ENCODE measurements at places on chromosomes 7 and 10. TPM values are rescaled to one million over a fixed set of nuclear protein-coding genes. Genes with fewer than 3 reads are reported as not detected.

Gene GSTO2
- 1.7 TPM for total RNA-seq

Gene LIPN
- total RNA-seq = 0.44 TPM

Gene SLC26A3
- not detected for total RNA-seq

Gene FBXO24
- total RNA-seq = not detected

Gene SLC29A4
- 0.47 TPM for total RNA-seq

Gene GPR26
- not detected for total RNA-seq

Gene SEMA3C
- 1.2 TPM for total RNA-seq

- no peaks in the 10 kb centered on the region for H3K4me1 ChIP-seq
- DNase-seq = no peak
- H3K36me3 ChIP-seq = no peaks in the 10 kb centered on the region
- H3K4me3 ChIP-seq = no peak overlapping the region
- H3K27me3 ChIP-seq = no peaks in the 10 kb centered on the region
These were observed 71.9 kb downstream of the AOAH start for GRCh38 chr7:36652431-36652830.

- no peak overlapping the region for H3K27ac ChIP-seq
- peaks cover 24% of the 10 kb centered on the region for H3K36me3 ChIP-seq
- no peak for DNase-seq
- no peaks in the 10 kb centered on the region for H3K4me1 ChIP-seq
- H3K27me3 ChIP-seq = no peaks in the 10 kb centered on the region
These were observed 126.6 kb downstream of the LRRC4 start for GRCh38 chr7:127904670-127904985.

- DNase-seq = no peak
- H3K4me1 ChIP-seq = no peaks in the 10 kb centered on the region
- no peaks in the 10 kb centered on the region for H3K36me3 ChIP-seq
- no peak overlapping the region for H3K4me3 ChIP-seq
- H3K27me3 ChIP-seq = no peaks in the 10 kb centered on the region
These were observed 47.3 kb downstream of the TFPI2 start for GRCh38 chr7:93843260-93843659.

GRCh38 chr10:115706026-115706425, 567.0 kb downstream of the GFRA1 start:
- H3K27ac ChIP-seq = no peak overlapping the region
- H3K4me3 ChIP-seq = no peak overlapping the region
- no peaks in the 10 kb centered on the region for H3K4me1 ChIP-seq
- no peaks in the 10 kb centered on the region for H3K36me3 ChIP-seq

- H3K36me3 ChIP-seq = no peaks in the 10 kb centered on the region
- H3K27me3 ChIP-seq = no peaks in the 10 kb centered on the region
- no peak overlapping the region for H3K4me3 ChIP-seq
- no peak overlapping the region for H3K27ac ChIP-seq
- H3K4me1 ChIP-seq = no peaks in the 10 kb centered on the region
- no peak for DNase-seq
These were observed 75.4 kb downstream of the NRG3 start for GRCh38 chr10:81950358-81950757.

GRCh38 chr7:128347647-128348097, 4.0 kb upstream of the RBM28 start:
- no peaks in the 10 kb centered on the region for H3K36me3 ChIP-seq
- H3K27ac ChIP-seq = no peak overlapping the region
- H3K27me3 ChIP-seq = peaks cover 6% of the 10 kb centered on the region
- H3K4me3 ChIP-seq = no peak overlapping the region
- DNase-seq = peak; percentile 23
- peaks cover 28% of the 10 kb centered on the region for H3K4me1 ChIP-seq

- peaks cover 11% of the 10 kb centered on the region for H3K36me3 ChIP-seq
- DNase-seq = peak; percentile 59
- peak overlapping the region; percentile 10 for H3K4me3 ChIP-seq
- H3K27ac ChIP-seq = peak overlapping the region; percentile 89
- H3K27me3 ChIP-seq = no peaks in the 10 kb centered on the region
- peaks cover 85% of the 10 kb centered on the region for H3K4me1 ChIP-seq
These were observed 5.1 kb downstream of the ITPRIP start for GRCh38 chr10:104333032-104333727.

DNA sequence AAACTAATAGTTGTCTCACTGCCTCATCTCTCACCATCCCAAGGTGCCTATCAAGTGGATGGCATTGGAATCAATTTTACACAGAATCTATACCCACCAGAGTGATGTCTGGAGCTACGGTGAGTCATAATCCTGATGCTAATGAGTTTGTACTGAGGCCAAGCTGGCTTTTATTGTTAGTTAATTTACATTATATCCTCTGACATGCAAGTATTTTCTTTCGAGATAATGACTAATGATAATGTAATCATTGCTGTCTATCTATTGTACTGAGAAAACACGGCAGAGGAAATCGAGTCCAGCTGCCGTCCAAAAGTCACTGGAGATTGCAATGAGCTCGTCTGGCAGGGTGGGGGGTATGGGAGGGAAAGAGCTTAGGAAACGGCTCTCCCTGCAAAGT, 172.4 kb upstream of the LANCL2 start:
- no peak for DNase-seq
- H3K36me3 ChIP-seq = no peaks in the 10 kb centered on the region
- H3K27me3 ChIP-seq = no peaks in the 10 kb centered on the region
- H3K4me3 ChIP-seq = no peak overlapping the region
- H3K4me1 ChIP-seq = no peaks in the 10 kb centered on the region
- no peak overlapping the region for H3K27ac ChIP-seq

GRCh38 chr7:128125816-128126215, 94.6 kb upstream of the LRRC4 start:
- H3K4me3 ChIP-seq = no peak overlapping the region
- H3K4me1 ChIP-seq = no peaks in the 10 kb centered on the region
- DNase-seq = no peak
- no peaks in the 10 kb centered on the region for H3K36me3 ChIP-seq

DNA sequence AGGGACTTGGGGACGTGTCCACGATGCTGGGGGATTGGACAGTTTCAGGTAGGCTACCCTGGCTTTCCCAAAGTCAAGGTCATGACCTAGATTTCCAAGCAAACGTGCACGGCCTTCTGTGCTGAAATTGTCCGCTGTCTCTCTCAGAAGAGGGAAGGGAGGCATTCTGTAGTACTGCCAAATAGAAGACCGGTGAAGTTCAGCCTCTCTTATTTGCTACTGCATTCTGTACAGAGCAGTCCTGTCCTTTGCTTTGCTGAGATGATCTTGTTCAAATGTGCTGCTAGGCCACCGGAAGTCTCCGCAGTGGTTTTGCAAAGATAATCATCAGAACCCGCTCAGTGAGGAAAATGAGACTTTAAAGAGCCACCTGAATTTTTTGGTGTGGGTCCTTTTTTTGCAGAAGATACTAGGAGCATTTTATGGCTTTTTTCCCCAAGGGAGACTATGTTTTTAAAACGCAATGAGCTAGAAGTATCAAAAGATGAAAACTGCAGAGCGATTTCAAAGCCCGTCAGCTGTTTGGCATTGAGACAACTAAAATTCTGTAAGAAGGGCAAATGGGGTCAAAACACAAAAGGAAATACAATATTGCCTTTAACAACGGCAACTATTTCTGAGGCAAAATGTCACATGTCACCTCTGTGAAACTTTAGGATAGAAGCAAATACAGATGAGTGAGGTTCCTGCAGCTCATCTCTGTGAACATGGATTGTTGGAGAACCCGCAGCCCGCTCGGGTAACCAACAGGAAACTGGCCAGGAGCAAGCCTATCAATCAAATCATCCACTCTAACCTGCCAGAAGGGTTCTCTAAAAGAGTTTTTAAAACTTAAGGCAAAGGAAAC, 1.3 kb upstream of the NMT2 start:
- H3K4me3 ChIP-seq = peak overlapping the region; percentile 84
- no peaks in the 10 kb centered on the region for H3K36me3 ChIP-seq
- H3K4me1 ChIP-seq = peaks cover 62% of the 10 kb centered on the region

DNA sequence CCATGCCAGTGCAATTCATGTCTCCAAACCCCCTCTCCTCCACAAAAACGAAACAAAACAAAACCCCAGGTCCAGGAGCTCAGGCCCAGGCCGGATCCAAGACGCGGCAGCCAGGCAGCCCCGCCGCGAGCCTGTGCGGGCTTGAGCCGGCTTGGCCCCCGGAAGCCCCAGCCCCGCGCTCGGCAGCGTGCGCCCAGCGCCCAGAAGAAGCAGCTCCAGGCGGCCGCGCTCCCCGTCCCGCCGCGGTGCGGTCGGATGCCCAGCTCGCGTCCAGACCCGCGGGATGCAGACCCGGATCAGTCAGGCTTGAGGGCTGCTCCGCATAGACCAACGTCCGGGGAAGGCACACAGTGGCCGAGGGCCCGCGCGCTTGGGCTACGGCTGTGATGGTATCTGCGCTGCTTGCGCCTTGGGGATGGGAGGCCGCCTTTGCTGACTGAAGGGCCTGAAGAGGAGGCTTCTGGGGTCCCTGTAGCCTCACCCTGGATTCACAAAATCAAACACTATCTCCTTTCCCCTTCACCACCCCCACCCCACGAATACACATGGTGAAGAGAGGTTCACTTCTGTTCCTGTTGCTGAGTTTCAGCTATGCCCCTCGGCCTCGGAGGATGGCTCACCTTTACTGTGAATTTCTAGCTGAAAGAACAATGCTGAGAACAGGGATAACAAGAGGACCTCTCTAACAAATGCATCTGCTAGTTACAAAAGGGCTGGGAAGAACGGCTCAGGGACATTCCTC, 79.9 kb upstream of the EN2 start:
- no peak overlapping the region for H3K27ac ChIP-seq
- no peaks in the 10 kb centered on the region for H3K36me3 ChIP-seq
- peaks cover 38% of the 10 kb centered on the region for H3K4me1 ChIP-seq
- H3K27me3 ChIP-seq = peaks cover 53% of the 10 kb centered on the region
- DNase-seq = no peak

DNA sequence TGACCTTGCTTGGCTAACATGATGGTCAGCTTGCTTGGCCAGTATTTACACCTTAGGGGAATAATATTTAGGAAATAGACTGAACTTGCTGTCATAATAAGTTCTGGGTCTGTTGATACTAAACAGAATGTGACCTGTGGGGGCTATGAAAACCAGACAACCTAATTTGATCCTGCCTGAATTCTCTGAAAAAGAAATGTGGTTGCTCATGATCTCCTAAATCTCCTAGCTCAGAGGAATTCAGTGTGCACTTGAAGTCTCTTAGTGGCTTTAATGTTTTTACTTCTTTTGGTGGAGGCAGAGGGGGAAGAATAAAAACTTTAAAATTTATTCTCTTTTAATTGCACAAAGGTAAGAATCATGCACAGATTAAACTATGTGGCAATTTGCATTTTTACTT, 205.2 kb downstream of the SEC23IP start:
- H3K4me3 ChIP-seq = no peak overlapping the region
- H3K27ac ChIP-seq = no peak overlapping the region
- DNase-seq = no peak
- no peaks in the 10 kb centered on the region for H3K4me1 ChIP-seq
- no peaks in the 10 kb centered on the region for H3K27me3 ChIP-seq

GRCh38 chr7:4257146-4258111, 424.7 kb upstream of the FOXK1 start:
- H3K36me3 ChIP-seq = no peaks in the 10 kb centered on the region
- H3K4me1 ChIP-seq = no peaks in the 10 kb centered on the region
- no peak overlapping the region for H3K27ac ChIP-seq

DNA sequence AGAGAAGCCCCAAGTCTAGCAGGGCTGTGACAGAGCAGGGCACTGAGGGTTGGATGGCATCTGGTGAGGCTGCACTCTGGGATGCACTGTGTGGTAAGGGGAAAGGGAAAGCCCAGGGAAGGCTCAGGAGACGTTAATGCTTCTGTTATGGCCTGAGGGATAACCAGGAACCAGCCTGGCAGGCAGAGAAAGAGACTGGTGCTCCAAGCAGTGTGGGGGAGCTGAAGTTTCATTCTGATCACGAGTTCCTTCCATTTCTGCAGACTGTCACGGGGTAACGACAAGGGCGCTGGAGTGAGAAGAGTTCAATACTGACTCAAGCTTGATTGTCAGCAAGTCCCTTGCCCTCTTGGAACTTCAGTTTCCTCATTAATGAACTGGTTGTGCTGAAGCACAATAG, 730.9 kb downstream of the GRID1 start:
- H3K4me3 ChIP-seq = no peak overlapping the region
- no peak overlapping the region for H3K27ac ChIP-seq
- no peaks in the 10 kb centered on the region for H3K4me1 ChIP-seq

DNA sequence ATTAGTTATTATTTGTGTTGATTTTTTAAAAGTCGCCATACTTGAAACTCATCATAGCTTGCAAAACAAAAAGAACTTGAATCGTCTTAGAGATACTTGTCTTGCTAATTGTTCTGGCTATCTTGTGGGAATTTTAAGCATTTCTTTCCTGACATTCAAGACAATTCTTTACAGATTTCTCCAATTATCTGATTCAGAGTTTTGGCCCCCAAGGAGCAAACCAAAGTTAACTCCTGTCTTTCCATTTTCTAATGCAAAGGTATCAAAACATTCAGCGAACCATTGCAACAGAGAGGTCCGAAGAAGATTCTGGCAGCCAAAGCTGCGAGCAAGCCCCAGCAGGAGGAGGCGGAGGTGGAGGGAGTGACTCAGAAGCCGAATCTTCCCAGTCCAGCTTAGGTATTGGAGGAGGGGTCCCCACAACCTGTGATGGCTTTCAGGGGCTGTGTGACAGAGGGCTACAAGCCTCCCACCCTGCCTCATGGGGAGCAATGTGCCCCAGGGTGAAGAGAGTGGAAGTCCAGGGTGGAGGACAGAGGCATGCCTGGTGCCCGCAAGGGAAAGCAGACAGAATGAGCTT, 119.4 kb upstream of the STK17A start:
- no peak for DNase-seq
- H3K4me1 ChIP-seq = no peaks in the 10 kb centered on the region
- no peak overlapping the region for H3K4me3 ChIP-seq
- no peaks in the 10 kb centered on the region for H3K27me3 ChIP-seq
- H3K27ac ChIP-seq = no peak overlapping the region

DNA sequence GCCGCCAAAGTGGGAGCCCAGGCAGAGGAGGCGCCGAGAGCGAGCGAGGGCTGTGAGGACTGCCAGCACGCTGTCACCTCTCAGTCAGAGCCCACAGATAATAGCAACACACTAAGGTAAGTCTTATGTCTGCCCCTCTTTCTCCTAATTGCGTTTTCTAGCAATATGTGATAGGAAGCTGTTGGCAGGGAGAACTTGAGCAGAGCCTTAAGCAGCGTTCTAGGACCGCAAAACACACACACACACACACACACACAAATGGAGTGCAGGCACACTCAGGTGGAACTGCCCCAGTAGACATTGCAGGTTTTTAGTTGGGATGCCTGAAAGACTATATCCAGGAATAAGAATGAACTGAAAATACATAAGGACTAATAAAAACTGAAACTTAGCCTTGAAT, 1188.5 kb downstream of the NXPH1 start:
- no peak overlapping the region for H3K27ac ChIP-seq
- DNase-seq = no peak
- H3K27me3 ChIP-seq = no peaks in the 10 kb centered on the region

- H3K4me1 ChIP-seq = no peaks in the 10 kb centered on the region
- no peak overlapping the region for H3K27ac ChIP-seq
- H3K4me3 ChIP-seq = no peak overlapping the region
- no peak for DNase-seq
- H3K36me3 ChIP-seq = no peaks in the 10 kb centered on the region
These were observed 61.7 kb downstream of the PALD1 start for GRCh38 chr10:70540089-70540788.

DNA sequence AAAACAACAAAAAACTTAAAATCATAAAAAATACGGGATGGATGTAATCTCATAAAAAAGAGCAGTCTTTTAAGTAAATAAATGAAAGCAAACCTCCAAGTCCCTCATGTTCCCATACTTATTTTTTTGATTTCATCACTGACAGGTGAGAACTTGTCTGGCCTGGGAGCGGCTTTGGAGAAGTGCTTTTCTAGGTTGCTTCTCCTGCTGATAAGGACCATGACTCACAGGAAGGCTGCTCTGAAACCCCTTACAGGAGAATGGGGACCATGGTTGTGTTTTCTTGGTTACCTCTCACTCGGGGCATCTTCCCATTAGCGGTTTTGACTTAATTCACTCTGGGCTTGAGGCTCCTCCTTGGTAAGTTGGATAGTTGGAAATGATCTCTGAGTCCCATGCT, 237.4 kb downstream of the CAMK1D start:
- no peaks in the 10 kb centered on the region for H3K27me3 ChIP-seq
- H3K4me1 ChIP-seq = peaks cover 18% of the 10 kb centered on the region
- H3K36me3 ChIP-seq = no peaks in the 10 kb centered on the region
- no peak for DNase-seq
